ENCODE measurements at places on chromosomes 3 and 15.
A peak's percentile ranks its signal among the peaks of the same experiment; 100 is the strongest.

- DNase-seq, result no peak
Measured at GRCh38 chr15:44595246-44595645, 58.3 kb downstream of the EIF3J start.

- no peak for DNase-seq
Measured at GRCh38 chr15:63626955-63627354, 29.8 kb downstream of the FBXL22 start.

- no peak for DNase-seq
Measured at GRCh38 chr3:32137870-32138269, 31.4 kb downstream of the GPD1L start.

GRCh38 chr15:31433091-31433490 lies 106.5 kb downstream of the KLF13 start:
- no peak for DNase-seq

DNA sequence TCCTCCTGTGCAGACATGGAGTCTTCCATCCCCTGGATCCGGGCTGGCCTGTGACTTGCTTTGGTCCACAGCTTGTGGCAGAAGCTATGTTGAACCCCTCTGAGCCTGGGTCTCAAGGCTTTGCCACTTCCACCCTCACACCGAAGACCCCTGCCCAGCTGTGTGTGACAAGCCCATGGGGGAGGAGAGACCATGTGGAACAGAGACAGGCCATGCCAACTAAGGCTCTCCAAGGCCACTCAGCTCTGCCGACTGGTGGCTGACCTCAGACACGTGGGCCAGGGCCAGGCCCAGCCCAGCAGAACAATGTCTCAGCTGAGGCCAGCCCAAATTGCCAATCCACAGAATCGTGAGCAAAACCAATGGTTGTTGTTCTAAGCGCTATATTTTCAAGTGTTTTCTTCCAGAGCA lies 16.4 kb upstream of the CFAP100 start:
- DNase-seq, result peak; percentile 66

- no peak for DNase-seq
Measured at GRCh38 chr3:71785532-71786216, 726 bp upstream of the PROK2 start.

All from lower leg skin (tissue), 4 donors.